Effector memory CD8-positive, alpha-beta T cell (primary cell): ENCODE measurements at places on chromosomes 6 and 20.

GRCh38 chr20:59376109-59376841 is 75.9 kb downstream of the EDN3 start:
- DNase-seq = no peak

- DNase-seq = no peak
Measured at GRCh38 chr20:25553819-25554296, 31.5 kb downstream of the NINL start.

DNA sequence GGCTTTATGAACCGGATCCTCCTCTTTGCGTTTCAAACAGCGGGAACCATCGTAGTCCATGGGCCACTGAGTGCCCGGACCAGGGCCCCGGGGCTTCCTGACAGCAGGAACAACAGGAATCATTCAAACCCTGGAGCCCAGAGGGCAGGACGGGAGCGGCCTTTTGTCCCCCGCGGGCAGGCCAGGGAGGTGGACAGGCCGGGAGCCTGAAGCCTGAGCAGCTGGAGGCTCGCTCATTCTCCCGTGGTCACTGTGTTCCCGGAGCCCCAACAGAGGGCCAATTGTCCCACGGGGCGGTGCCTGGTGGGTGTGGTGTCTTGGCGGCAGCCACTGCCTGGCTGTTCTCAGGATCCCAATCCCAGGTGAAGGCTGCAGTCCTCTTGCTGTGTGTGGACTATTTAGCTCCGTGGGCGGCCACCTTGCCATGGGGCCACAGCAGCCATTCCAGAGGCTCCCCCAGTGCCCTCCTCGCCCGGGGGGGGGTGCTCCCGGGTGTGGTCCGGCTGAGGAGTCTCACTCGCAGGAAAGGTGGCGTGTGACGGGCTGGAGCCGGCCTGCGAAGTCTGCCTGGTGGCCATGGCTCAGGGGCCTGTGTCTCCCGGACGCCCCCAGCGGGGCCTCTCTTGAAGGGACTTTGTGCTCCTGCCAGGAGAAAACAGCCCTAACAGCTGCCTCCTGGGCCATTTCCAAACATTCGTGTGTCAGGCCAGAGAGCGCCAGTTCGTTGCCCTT is 77.2 kb upstream of the BHLHE23 start:
- no peak for DNase-seq

DNA sequence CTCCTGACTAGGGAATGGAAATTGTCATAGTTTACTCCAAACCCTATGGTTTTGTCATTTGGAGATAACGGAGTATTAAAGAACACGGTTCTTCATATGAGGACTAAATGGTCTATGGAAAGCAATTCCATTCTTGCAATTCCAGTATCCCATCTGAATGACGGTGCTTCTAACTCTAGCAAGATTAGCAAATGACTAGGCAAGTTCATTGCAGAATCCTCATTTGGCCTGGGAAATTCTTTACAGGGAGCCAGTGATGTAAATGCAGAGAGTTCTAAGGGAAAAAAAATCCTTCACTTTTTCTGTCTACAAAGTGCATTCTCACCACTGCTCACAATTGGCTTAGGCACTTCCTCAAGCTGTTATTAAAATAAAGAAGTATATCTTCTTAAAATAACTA is 111.5 kb downstream of the MOXD1 start:
- DNase-seq = no peak

DNA sequence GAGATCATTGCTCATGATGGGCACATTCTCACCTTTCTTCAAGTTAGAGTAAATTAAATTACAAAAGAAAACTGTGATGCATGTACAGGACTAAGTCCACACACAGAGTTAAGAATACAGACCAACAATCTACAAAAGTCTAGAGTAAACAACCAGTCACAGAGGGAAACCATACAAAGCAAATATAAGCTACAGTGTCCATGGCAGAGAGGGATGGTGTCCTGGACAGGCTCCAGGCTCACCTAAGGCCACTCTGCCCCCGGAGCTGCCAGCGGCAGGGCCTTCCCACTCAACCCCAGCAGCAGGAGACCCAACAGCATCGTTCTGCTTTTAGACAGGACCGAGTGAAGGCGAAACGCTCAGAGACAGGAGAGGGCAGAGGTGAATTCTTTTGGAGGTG is 16.0 kb downstream of the PDE10A start:
- no peak for DNase-seq
